Activated T-helper 1 cell treated with anti-CD3 and anti-CD28 coated beads, Interleukin-12 subunit alpha, Interleukin-12 subunit beta, Interleukin-2, Interleukin-4 antibody, amounts not matched to agents 30 ng/mL and 10 ng/mL and 1 ng/mL, durations not matched to agents 14 hours and 24 hours and 36 hours (primary cell): ENCODE measurements at places on chromosomes 1 and 21. TPM values are rescaled to one million over a fixed set of nuclear protein-coding genes. Genes with fewer than 3 reads are reported as not detected.
A peak's percentile ranks its signal among the peaks of the same experiment; 100 is the strongest.

- no peak for DNase-seq
Measured at GRCh38 chr21:44696572-44696971, 400 bp upstream of the KRTAP10-12 start.

DNA sequence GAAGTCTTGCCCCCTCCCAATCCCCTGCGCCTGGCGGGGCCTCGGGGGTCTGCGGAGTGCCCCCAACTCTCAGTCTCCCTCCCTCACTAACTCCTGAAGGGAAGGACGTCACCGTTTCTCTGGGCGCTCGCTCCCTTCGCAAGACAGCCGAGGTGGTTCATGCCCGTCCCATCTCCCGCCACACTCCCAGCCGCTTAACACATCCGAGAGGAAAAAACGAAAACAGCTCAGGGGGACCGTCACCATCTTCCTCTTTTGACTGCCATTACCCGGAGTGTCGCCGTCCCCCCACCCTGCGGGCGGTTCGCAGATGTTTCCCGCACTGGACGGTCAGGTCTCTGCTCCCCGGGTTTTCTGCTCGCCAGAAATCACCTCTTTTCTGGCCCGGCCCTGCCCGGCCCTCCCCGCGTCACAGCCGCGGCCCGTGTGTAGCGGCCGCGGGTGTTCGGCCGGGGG, 532 bp downstream of the ERO1B start:
- DNase-seq = peak; percentile 8

DNA sequence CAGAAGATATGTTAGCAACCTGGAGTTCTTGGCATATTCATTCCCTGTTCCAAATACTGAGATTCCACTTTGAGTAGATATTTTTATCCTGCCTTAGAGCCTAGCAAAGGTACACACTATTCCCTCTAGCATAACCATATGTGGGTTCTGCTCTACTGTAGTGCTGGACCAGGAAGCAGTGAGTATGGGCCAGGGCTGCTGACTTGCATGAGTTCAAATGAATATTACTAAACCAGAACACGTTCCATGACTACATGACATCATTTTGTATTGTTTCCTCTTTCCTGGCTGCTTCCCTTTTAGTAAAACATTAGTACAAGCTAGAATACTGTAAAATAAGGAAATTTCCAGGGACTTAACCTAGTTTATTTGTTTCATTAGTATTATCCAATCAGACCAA, 41.1 kb downstream of the TNFSF18 start:
- DNase-seq = no peak

DNA sequence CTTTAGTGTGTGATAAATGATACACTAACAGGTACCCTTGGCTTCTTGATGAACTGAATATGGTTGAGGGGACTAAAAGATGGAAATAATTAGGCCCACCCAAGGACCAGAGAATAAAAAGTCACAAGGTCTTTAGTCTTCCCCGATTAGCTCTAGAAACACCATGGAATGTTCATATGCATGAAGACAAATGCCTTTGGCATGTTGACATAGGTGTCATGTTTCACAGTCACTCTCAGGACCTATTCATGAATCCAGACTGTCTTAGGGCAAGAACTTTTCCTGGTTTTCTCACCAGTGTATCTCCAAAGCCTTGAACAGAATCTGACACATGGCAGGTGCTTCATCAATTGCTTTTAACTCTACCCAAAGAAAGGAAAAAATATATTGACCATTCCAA, 412.8 kb downstream of the AJAP1 start:
- no peak for DNase-seq

GRCh38 chr1:160338580-160338979, 4.5 kb downstream of the COPA start:
- no peak for DNase-seq

DNA sequence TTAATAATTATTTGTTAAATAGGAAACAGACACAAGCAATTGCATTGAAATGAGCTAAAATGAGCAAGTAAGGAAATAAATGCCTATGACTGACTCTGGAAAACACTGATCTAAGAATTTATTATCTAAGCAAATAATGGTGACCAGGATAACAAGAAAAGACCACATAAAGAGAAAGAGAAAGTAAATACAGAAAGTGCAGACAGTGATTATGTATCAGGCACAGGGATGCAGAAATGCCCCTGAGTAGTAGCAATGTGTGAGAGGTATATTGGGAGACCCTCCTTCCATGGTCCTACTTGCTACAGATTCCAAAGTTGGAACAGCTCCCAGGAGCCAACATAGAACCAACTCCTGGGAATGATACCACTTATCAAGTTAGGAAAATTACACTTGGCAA, 33.3 kb upstream of the MUTYH start:
- DNase-seq = no peak

DNA sequence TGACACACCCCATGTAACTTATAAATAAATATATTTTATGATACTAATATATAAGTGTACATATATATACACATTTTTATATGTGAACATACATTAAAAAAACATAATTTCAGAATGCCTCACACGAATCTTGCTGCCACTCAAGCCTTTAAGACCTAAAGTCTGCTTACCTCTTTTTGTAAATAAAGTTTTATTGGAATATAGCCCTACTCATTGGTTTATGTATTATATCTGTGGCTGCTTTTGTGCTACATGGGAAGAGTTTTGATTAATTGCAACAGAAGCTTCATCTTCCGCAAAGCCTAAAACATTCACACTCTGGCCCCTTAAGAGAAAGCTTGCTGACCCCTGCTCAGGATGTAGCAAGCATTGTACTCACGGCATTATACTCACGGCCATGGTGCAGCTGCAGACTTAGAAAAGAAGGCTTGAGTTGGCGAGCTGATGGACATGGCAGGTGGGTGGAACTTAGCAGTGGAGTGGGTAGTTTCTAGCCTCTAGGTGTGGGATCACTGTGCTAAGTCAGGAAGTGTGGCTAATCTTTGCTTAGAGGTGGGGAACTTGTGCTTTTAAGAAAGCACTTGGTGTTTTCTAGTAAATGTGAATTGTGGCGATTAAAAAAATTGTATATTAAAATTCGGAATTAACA, 80.8 kb downstream of the DYRK1A start:
- DNase-seq = no peak

GRCh38 chr1:246765521-246765920, 41.3 kb downstream of the SCCPDH start:
- no peak for DNase-seq

DNA sequence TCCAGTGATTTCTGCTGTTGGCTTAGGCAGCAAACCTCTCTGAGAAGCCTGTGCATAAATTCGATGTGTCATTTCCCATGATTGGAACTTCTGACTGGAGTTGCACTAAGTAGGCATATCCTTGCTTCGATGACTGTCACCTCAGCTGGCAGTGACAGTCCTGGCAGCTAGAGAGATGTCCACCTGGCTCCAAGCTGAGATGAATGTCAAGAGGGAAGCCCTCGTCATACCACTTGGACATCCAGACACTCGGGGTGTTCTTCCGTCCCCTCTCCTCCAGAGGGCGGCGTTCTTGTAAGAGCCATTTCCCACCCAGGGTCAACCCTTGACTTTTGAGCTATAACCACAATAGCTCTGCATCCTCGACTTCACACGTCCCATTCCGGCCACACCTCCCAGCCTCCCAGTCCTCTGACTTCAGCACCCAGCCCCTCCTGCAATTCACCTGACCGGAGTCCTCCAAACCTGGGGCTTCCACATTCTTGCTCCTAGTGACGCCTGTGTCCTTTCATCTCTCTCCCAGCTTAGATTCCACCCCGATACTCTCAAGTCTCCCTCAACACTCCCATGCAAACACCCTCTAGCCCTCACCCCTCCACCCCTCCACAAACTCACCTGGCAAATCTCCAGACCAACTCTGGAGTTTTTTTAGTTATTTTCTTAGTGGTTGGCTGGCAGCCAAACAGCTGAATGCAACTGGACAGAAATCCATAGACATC, 17.3 kb downstream of the CA6 start:
- DNase-seq = no peak

- no peak for DNase-seq
Measured at GRCh38 chr1:232519186-232519585, 110.7 kb downstream of the SIPA1L2 start.

- no peak for DNase-seq
Measured at GRCh38 chr1:202638019-202638700, 72.1 kb downstream of the SYT2 start.

DNA sequence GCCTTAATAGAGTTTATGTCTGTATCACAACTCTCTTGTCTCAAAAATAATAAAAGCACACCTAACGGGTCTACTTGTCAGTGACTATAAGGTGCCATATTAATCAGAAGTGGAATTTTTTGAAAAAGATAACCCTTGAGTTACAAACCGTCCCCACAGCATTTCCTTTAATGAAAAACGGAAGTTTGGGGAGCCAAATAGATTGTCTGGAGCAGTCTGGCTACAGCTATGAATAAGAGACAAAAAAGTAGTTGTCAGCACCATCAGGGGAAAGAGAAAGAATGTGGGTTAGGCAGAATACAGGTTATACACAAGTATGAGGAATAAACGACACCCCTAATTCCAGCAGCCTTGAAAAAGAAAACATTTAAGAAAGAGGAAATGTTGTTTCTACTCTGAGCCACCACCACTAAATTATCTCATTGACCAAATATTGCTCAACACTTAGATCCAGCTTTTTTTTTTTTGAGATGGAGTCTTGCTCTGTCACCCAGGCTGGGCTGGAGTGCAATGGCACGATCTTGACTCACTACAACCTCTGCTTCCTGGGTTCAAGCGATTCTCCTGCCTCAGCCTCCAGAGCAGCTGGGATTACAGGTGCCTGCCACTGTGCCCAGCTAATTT, 29.4 kb upstream of the USP24 start:
- no peak for DNase-seq

DNA sequence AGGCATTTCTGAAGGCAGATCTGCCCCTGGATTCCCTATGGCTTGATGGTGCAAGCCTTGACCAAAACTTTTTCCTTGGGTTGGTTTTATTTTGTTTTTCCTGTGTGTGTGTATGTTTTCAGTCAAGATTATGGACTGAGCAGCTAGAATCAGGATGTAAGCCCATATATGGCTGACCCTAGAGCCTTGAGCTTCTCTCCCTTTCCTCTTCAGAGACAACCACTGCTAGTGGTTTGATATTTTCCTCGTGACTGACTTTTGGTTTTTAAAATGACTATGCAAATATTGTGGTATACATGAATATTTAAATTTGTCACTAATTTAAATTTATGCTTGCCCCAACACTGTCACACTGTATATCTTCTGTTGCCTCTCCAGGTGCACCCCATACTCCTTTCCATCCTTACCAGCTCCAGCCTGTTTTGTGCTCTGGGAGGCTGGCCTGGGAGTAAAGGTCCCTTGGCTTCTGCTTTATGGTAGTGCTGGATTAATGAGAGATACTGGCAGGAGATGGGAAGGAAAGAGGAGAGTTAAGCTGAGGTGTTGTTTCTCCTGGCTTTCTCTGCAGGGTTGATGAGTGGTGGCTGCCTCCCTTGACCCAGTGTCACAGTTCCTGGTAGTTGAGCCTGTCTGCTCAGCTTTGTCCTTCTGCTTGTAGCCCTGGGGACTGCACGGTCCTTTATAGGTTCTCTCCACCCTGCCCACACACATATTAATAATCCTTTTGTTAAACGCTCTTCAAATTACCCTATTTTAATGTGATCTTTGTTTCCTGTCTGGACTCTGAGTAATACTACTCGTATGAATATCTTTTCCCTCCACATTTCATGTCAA, 44.4 kb downstream of the RWDD3 start:
- DNase-seq = no peak

DNA sequence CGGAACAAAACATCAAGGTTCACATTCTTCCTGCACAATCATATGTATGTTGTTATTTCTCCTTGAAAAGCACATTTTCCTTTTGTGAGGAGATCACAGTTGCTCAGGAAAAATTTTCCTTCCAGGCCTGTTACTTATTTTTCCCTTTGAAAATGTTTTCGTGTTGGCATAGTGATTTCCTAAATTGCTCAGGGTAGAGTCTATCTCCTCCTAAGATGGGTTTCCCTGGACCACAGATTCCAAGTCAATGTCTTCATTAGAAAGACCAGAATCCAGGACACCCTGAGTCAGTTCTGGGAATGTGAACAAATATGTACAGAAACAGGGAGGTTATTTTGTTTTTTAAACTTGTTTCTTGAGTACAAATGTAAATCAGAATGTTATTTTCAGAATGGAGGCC, 94.3 kb upstream of the C1orf105 start:
- DNase-seq = no peak

DNA sequence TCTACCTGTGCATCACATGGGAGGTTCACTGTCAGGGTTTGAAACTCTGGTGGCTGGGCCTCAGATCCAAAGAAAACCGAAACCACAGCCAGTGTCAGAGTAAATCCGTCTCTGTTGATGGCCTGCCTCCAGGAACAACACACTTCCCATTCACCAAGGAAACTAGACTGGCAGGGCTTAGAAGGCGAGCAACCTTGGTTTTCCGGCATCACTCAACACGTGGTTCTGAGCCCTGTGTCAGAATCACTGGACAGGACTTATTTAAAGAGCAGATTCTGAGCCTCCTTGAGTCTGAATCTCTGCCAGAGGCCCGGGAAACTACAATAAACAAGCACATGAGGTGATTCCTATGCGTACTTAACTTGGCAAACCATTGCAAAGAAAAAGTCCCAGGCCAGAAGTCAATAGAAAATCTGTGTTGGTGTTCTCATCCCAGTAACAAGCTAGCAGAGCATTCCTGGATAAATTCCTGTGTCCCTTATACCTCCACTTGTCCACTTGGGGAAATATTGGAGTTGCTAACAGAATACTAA, 70.0 kb downstream of the KCTD3 start:
- no peak for DNase-seq

DNA sequence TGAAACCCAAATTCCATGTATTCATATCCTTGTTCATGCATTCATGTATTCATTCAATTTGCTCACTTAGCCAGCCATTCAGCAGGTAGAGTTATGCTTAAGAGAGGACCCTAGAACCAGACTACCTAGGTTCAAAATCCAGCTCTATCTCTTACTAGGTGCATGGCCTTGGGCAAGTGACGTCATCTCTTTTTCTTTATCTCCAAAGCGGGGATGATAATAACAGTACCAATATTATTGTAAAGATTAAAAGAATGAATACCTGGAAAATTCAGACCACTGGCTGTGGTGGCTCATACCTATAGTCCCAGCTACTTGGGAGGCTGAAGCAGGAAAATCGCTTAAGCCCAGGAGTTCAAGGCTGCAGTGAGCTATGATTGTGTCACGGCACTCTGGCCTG, 33.9 kb upstream of the CLIC4 start:
- no peak for DNase-seq

- no peak for DNase-seq
Measured at GRCh38 chr1:37317870-37318467, 156.4 kb upstream of the ZC3H12A start.

DNA sequence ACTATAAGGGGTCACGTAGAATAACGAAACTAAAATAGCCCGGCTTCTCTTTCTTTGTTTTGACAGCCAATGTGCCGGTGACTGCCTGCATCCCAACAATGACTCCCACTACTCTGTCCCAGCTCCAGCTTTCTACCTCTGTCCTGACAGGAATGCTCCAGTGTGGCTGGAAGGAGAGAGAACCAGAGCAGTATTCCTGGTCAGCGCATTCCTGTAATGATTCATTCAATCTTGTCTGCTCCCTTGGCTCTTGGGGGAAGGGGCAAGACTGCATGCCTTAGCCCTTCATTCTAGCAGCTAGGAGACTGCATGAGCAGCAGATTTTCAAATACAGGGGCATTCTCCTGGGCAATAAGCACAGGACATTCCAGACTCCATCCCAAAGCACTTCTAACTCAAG, 132.1 kb upstream of the PRMT6 start:
- DNase-seq = no peak

The ARHGEF16 gene
- not detected in 2 replicates for total RNA-seq

The BRINP3 gene
- not detected in 2 replicates for total RNA-seq

The GPR52 gene
- 3.1 and 3.9 TPM in 2 replicates for total RNA-seq

The CFHR4 gene
- not detected in 2 replicates for total RNA-seq

The NHLH1 gene
- 0.52 and 0.66 TPM in 2 replicates for total RNA-seq

The ZSWIM5 gene
- 0.10 and 0.15 TPM in 2 replicates for total RNA-seq

The MANEAL gene
- total RNA-seq = 3.6 and 4.0 TPM in 2 replicates

The SYNC gene
- 0.05 TPM in 1 of 2 replicates, not detected in the other for total RNA-seq

The CLDN17 gene
- total RNA-seq = not detected in 2 replicates
